ENCODE measurements at places on chromosomes 11 and 22.

DNA sequence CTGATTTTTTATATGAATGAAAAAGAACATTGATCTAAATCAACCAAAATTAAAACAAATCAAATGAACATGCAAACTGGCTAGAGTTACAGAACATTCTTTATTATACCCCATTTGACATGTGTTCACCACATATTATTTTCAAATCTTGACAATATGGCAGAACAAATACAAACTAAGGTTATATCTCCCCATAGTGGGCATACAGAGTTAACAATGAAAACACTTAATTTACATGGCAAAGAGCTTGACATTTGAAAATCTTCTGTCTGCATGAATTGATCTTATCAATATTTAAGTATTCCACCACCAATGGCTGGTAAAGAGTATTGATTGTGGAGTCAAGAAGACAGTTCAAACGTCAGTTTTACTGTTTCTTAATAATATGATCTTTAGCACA, 197.9 kb upstream of the ANO3 start:
- DNase-seq: no peak

GRCh38 chr11:69263736-69264052, 30.3 kb upstream of the MYEOV start:
- no peak for DNase-seq

DNA sequence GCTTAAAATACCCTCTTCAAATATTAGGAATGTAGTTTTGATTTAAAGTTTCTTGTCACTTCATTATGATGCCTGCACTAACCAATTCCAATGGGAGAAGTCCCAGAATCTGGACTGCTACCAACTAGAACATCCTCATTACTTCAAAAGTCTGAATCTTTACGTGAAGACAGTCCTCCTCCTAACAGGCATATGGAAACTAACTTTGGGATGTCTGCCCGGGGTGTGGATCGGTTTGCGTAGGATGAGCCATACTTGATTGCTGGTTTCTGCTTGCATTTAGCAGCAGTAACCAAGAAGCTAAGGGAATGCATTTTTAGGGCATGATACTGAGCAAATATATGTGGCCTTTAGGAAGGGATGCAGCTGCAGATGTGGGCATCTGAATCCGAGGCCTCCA, 177.1 kb downstream of the LRRC4C start:
- peak; percentile 86 for DNase-seq

DNA sequence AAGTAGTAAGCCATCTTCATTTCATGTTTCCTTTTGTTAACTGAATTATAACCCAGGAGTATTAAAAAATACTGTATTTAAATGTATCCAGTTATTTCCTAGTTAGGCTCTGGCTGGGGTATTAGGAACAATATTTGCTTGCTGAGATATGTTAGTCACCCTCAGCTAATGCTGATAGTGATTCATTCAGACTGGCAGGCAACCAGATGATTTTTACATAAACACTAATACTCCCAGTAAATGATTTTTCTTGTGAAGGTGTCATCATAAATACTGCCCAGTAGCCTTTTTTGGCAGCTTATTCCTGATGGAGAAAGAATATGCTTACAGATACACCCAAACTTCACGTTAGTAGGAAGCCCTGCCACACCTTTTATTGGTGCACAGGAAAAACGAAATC, 8.1 kb downstream of the YWHAH start:
- DNase-seq: no peak

GRCh38 chr11:2320568-2321310, 18.9 kb downstream of the TSPAN32 start:
- DNase-seq: no peak

GRCh38 chr11:62401811-62402210, 17.0 kb upstream of the SCGB1A1 start:
- no peak for DNase-seq

DNA sequence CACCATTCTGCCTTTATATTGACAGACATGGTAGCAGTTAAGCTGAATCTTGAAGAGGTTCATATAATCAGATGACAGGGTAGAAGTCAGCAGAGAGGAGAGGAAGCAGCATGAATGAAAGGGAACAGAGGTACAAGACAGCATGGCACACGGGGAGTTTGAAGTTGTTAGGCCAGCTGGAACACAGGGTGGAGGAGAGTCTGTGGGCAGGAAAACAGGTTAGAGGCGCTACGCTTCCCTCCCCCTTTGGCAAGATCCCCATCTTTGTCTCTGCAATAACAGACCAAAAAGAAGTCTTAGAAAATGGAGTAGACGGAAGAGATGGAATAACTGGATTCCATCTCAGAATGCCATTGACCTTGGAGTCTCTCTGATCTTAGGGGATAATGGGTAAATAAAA, 20.0 kb upstream of the NDUFC2 start:
- DNase-seq: peak; percentile 63

DNA sequence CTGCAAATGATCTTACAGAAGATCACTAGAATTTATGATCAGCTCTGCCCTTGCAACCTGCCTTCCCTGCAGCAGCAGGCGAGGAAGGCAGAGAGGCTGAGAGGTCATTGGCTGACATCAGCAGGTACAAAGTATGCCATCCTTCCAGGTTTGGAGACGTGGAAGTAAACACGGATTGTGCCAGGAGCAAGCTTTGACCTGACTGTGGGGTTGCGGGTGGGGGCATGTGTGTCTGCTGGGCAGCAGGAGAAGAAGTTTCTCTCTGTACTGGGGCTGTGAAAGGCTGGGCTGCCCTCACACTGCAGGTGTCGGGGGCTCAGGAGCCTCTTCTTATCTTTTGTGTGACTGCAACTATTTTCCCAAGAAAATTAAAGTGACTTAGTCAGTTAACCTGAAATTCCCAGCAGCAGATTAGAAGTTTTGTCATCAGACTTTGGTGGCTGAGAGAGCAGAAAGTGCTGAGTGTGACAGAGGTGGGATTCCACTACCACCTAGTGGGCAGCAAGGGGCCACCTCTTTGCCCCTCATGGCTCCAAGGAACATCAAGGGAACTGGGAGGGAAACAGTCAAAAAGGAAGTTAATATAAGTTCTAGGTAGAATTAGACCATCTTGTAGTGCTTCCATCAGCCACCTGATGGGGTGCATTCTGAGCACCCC, 565.9 kb downstream of the ETS1 start:
- DNase-seq: peak; percentile 52

- DNase-seq: no peak
Measured at GRCh38 chr11:36453678-36454077, 56.4 kb downstream of the TRAF6 start.

DNA sequence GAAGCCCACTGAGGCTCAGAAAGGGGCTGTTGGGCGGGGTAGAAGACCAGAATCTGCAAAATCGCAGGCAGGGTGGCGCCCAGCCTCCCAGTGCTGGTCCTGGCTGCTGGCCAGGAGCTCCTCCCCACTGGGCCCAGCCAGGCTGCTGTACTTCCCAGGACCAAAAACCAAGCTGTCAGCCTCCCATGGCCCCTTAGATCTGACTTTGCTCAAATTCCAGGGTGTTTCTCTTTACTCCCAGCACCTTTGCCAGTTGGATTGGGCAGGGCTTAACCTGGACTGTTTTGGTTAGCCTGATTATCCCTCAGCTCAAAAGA, 44.2 kb upstream of the WEE1 start:
- peak; percentile 6 for DNase-seq

- DNase-seq: no peak
Measured at GRCh38 chr11:33207408-33207985, 46.2 kb upstream of the CSTF3 start.

DNA sequence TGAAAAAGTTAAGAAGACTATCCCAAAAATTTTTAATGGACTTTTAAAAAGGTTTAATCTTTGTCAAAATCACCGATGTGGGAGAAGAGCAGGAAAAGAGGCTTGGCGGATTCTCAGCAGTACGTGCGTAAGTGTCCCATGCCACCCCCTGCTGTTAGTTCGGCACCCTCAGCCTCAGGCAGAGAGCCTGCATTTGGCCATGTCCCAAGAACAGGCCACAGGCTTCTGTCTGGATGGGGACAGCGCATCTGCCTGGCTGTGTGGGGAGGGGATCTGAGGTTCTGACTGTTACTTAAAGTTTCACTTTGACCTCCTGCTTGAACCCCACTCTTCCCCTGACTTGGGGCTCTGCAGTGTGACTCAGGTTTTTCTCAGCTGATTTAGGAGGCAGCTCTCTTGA, 35.3 kb downstream of the EXT2 start:
- DNase-seq: no peak

DNA sequence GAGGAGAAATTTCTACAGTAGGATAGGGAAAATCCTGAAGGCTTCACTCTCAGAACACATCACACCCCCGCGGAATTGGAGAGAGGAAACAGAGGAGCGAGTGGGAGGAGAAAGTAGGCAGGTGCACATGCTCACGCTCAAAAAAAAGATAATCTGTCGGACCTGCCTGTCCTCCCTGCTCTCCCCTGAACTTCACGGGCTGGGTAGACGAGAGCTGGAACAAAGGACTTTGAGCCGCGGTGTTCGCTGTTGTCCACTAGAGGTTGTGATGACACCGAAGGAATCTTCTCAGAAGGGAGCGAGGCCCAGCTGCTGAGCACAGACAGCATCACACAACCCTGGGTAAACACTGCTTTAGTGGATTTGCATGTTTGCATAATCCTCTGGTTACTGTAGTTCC, 5.0 kb downstream of the SEZ6L start:
- DNase-seq: peak; percentile 92

- DNase-seq: peak; percentile 38
Measured at GRCh38 chr11:27397624-27398399, 34.8 kb upstream of the CCDC34 start.

GRCh38 chr11:63564056-63564774, 1.0 kb upstream of the PLAAT2 start:
- no peak for DNase-seq

- no peak for DNase-seq
Measured at GRCh38 chr22:48577014-48577690, 1250.5 kb downstream of the BRD1 start.

DNA sequence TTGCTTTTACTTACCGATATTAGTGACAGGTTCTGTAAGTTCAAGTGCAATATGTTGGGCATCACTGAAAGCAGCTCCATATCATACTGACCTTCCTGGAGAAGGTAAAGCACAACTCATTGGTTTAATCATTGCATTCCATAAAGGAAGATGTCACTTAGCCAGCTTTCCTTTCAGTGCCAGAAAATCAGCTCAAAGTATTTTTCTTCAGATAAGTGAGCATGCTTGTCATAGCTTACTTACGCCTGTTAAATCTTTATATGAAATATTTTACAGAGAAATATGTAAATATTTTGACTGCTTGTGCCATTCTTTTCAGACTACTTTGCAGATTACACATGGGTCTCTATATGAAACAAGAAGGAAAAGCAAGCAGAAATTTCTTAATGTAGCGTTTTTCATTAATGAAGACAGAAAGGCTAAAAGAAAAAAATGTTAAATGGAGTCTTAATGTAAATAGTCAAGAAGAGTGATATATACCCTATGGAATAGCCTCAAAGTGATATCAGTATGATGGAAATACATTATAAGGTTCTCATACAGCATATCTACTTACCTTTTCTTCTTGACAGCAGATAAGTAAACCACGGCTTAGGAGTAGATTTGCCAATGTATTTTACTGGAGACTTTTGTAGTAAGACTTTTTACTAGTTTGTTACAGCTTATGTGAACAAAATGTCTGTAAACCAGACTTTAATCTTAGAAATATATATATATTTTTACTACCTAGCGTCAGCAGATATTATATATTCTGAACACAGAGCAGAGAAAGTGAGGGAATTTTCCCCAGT, 649.7 kb downstream of the METTL15 start:
- no peak for DNase-seq

DNA sequence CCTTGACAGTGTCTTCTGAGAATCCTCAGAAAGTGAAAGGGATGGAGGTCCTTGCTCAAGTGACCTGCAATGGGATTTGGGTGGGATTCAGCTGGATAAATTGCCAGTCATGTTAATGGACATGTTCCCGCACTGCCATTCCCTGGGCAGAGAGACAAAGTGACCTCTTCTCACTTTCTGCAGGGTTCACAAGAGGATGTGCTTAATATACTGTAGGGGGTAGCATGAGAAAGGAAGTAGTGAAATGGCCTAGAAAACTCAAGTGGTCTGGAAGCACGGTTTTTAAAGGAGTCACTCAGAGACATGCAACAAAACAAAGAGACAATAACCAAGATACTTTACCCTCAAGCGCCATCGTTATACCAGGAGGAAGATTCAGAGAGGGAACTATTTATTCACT, 70.2 kb downstream of the NELL1 start:
- DNase-seq: no peak

DNA sequence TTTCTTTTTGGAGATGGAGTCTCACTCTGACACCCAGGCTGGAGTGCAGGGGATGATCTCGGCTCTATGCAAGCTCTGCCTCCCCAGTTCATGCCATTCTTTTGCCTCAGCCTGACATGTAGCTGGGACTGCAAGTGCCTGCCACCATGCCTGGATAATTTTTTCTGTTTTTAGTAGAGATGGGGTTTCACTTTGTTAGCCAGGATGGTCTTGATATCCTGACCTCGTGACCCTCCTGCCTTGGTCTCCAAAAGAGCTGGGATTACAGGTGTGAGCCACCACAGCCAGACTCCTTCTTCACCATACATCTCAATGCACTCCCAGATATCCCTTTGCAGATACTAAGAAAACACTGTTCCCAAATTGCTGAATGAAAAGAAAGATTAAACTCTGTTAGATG, 224.3 kb downstream of the OR4A5 start:
- no peak for DNase-seq

DNA sequence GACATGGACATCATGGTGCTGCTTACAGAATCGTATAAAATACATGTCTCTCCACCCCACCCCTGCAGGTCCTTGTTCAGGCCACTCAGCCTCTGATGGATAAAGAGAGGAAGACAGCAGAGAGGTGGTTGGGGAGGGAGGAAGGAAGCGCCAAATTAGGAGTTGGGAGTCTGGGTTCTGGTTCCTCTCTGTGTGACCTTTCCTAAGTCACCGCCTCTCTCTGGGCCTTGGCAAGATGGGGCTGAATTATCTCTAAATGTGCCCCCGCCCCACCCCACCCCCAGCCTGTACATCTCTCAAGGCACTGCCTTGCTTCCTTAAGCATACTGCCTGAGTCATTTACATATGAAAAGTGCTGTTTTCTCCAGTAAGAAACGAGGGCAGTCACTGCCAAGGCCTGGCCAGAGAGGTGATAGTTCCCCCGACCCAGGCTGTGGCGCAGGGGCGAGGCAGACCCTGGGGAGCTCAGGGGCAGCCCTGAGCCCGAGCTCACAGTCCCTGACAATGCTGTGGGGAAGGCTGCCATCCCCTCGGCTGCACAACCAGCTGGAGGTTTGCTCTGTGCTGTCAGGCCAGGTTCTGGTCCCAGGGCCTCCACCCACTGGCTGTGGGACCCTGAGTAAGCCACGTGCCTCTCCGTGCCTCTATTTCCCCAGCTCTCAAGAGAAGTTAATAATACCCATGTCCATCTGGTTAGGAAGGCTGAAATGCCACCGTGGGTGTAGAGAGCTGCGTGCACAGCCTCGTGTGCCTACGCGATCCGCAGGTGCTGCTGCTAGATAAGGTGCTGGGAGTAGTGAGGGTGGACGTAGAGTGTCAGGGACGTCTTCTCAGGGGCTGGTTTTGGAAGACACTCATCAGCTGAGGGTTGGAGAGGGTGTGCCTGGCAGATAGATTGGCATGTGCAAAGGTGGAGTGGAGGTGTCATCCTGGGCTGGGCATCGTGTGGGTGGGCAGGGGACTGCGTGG, 55.3 kb downstream of the CACNA1I start:
- no peak for DNase-seq

GRCh38 chr11:115126515-115127208, 377.6 kb downstream of the CADM1 start:
- DNase-seq: no peak

- no peak for DNase-seq
Measured at GRCh38 chr11:77580712-77581337, 8.9 kb upstream of the AQP11 start.

All from brain (organoid and tissue), 16 donors.